Dermis blood vessel endothelial cell (primary cell): ENCODE measurements at places on chromosomes 16 and 17.
A peak's percentile ranks its signal among the peaks of the same experiment; 100 is the strongest.

DNA sequence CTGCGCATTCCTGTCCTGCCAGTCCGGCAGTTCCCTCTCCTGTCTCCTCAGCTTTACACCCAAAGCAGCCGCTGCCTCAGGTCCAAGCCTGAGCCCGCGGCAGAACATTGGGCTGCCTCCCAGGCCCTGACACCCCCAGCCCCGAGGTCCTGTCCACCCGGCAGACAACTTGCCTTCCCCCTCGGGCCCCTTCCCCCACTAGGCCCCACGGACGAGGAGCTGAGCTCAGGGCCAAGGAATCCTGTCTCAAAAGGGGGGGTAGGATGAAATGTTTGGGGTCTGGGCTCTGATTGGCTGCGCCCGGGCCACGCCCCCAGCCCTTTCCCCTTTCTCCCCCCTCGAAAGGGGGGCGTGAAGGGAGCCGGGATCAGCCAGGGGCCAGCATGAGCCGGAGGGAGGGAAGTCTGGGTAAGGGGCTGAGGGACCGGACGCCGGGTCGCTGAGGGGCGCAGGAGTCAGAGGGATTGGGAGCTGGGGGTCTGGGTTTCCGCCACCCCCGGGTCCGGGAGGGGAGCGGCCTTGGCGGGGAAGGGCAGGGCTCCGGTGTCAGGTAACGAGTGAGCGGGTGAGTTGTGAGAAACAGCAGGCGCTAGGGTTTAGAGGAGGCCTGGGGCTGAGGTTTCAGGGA is at the start of gene CTF1:
Gene CTF1 (plus strand): TSS at position 354 of the 628 bp plus-strand sequence. CDS start 30 bp downstream, at position 384.
- peak; percentile 54 for DNase-seq

DNA sequence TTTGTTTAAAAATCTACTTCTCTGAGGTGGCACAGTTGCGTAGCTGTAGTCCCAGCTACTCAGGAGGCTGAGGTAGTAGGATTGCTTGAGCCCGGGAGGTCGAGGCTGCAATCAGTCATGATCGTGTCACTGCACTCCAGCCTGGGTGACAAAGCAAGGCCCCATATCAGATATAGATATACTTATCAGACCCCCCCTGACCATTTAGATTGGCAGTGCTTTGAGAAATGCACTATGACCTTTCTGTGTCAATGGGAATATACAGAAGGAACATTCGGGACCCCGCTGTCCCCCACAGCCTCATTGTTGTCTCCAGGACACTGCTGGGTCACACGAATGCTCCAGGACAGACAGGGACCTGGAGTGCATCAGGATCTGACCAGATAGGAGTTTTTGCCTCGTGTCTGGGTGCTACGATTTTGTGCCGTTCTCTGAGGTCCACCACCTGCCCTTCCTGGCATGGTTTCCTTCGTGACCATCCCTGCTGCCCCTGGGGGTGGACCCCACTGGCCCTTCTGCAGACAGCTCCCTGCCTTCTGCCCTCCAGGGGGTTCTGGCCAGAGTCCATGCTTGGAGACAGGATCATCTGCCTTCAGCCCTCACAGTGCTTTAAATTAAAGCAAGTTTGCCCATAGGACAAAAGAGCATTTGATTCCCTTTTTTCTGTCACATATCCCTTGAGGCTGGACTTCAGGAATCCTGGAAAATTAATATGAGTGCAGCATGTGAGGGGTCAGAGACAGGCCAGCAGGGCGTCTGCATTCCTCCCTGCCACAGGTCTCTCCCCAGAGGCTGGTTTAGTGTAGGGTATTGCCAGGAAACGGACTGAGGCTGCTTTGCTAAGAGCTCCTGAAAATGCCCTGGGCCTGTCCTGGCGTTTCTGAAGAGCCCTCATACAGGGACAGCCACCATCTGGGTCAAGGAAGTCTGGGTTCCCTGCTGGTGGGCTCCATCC is 19.3 kb downstream of the PLD6 start:
- DNase-seq, result no peak

DNA sequence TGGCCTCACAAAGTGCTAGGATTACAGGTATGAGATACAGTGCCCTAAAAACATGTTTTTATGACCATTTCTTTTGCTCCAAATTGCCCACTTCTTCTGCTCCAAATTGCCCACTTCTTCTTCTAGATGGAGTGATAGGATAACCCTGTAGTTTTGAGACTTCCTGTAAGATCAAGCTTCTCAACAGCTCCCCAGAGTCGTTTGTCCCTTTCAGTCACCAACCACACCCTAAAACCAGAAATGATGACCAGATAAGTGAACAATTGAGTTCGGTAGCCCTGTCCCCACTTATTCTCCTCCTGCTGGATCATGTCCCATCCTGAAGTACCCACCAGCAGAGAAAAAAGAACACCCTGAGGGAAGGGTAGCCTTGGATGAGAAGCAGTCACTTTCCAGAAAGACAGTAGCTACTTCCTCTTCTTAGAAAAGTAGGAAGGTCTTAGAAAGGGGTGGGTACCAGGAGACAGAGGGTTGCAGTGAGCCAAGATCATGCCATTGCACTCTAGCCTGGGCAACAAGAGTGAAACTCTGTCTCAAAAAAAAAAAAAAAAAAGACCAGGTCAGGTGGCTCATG is 2.5 kb downstream of the ODAD4 start:
- DNase-seq, result no peak

DNA sequence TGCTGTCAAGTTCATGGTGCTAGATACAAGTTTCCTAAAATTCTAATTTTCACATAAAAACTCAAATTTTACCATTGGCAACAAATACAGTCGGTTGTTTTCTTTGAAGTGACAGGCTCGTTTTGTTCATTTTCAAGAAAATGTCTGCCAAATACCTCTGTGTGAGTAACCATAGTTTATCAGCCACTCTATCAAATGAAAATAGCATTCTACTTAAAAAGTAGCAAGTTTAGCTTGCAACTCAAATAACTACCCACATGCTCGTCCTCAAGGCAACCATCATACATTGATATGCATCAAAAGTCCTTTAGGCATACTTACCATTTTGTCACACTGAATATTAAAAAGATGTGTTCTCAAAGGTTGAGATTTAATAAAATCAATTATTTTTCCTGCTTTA is 11.7 kb downstream of the MYH10 start:
- DNase-seq, result no peak

GRCh38 chr17:16419929-16420271 is 4.5 kb downstream of the TRPV2 start:
- no peak for DNase-seq

DNA sequence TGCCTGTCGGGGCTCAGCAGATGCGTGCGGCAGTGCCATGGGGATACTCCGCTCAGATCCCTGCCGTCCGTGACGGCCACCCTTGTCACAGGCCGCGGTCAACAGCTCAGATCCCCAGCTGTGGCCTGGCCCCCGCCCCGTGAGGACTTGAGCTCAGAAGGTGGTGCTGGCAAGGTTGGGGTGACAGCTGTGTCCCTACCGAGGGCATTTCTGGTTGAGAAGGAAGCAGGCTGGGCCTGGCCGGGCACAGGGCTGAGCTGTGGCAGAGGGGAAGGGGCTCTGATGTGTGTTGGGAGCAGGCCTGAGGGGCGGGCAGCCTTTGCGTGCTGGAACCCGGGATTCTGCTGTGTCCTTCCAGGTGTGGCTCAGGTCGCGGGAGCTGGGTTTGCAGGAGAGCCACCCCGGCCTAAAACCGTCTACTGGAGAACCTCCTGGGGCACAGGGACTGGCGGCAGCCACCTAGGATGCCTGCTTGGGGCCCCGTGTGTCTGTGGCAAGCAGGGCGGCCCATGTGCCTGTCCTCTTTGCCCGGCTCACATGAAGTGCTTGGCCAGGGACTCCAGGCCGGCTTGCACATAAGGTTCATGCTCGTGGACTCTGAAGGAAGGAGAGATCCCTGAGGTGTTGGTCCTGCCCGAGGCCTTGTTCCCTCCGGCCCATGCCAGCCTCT is 5.1 kb downstream of the UBE2I start:
- no peak for DNase-seq

- DNase-seq, result no peak
Observed at GRCh38 chr16:70676675-70677498, 9.0 kb downstream of the MTSS2 start.

GRCh38 chr17:57940653-57941329 is 14.4 kb downstream of the CUEDC1 start:
- no peak for DNase-seq

GRCh38 chr16:69929480-69929879 is 21.7 kb upstream of the CLEC18A start:
- no peak for DNase-seq

DNA sequence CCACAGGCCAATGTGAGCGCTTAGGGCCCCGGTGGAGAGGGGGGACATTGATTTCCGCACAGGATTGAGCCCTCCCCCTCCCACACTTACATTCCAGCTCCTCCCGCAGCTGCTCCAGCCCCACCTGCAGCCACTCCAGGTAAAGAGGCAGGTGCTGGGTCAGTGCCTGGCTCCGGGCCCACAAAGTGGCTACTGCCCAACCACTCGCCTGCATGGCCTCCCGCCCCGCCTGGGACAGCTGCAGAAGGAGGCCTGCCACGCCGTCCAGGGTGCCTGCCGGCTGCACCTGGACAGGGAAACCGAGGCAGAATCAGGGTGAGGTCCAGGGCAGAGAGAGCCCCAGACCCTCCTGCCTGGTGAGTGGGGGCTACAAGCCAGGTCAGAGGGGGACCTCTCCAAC is 46.3 kb downstream of the RMI2 start:
- no peak for DNase-seq

DNA sequence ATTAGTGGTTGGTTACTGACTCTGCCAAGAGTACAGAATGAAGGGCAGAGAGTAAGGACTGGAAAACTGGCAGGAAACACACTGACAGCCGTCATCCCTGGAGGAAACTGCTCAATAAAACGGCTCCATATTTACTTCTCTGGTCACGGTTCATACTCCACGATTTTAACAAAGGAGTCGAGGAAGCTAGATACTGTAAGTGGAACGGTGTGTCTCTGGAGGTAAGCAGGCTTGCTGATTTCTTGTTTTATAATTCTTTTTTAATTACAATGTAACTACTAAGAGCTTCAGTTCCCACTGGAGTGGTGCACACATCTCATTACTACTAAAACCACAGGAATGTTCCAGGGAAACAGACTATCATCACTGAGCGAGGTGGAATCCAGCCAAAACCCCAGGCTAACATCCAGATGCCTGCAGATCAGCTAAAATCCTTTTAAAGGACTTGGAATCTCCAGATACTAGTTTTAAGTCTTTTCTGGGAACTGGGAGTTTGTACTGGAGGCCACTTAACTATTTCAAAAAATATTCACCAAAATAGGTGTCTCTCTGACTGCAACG is 17.8 kb downstream of the SERPINF1 start:
- peak; percentile 79 for DNase-seq

DNA sequence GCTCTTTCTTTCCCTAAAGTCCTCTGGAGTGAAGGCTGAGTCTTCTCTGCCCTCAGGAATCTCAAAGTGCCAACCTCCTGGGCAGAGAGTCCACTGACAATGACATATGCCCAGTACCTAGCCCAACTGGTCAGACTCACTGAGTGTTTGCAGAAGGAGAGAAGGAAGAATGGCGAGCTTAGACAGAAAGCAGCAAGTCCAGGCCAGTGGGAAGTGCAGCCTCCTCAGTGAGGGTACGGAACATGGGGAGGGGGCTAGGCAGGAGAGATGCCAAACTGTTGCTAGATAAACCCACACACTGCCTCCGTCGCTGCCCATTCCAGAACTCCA is 678 bp downstream of the EXOC7 start:
- no peak for DNase-seq

DNA sequence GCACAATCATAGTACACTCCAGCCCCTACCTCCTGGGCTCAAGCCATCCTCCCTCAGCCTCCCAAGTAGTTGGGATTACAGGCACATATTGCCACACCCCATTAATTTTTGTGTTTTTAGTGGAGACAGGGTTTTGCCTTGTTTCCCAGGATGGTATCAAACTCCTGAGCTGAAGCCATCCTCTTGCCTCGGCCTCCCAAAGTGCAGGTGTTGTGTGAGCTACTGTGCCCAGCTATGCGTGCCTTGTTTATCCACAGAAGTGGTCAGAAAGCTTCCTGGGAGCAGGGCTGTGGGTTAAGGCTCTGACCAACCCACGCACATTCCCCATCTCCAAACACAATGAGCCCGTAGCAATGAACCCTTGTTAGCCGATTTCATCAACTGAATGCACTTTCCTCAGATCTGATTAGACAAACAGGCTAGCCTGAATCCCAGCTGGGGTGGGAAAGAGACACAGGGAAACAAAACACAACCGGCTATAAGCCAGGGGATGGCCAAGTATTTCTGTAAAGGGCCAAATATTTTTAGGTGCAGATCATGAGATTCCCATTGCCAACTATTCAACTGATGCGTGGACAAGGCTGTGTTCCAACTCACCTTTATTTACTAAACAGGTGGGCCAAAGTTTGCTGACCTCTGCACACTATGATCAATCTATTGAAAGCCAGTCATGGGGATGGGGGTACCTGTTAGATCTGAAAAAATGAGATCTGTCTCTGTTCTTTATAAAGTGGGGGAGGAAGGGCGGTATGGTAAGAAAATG is 193.6 kb downstream of the CPPED1 start:
- DNase-seq, result no peak

DNA sequence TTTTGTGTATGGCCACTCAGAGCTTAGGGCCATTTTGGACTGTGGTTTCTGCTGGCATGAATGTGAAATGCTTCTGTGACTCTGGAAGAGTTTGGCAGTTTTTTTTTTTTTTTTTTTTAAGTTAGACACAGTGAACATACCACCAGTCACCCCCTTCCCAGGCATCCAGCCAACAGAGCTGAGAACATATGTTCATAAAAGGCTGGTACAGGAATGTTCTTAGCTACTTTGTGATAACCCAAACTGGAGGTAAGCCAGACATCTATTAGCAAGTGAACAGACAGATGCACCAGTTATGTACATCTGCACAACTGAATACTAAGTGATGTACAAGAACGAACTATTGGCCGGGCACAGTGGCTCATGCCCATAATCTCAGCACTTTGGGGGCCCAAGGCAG is 92.7 kb downstream of the ABCC1 start:
- DNase-seq, result peak; percentile 53

GRCh38 chr16:58422809-58423208 is 30.5 kb downstream of the GINS3 start:
- DNase-seq, result no peak

DNA sequence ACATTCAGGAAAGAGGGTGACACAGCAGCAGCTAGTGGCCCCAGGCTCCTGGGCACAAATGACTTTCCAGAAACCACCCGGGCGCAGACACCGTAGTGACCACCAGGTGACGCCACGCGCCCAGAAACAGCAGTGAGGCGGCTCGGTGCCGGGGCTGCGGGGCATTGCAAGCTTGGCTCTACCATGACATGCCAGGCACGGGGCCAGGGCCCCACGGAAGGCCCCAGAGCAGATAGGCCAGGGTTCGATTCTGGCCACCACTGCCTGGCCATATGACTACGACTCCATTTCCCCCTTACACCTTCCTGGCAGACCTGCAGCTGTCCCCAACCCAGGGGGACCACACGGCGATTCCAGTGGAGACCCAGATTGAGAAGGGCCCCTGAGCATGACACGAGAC is 6.7 kb downstream of the RHBDF1 start:
- peak; percentile 87 for DNase-seq

- DNase-seq, result no peak
Observed at GRCh38 chr17:5694551-5694950, 110.2 kb upstream of the NLRP1 start.

- DNase-seq, result no peak
Observed at GRCh38 chr17:76740329-76741118, 2.6 kb downstream of the MFSD11 start.

DNA sequence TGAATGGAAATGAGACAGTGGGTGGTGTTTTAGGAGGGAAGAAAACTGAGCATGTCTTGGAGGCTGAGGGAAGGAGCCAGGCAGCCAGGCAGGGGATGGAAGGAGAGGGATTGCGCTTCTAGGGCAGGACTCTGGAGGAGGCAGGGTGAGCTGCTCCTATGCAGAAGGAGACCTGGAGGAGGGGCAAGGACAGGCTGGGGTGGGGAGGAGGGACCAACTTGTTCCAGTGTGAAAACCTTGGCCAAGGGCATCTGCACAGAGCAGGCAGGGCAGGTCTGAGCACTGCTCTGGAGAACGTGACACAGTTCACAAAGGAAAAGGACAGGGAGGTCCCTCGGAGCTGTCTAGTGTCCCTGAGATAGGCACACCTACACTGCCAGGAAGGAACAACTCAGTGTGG is 5.5 kb downstream of the GALK1 start:
- DNase-seq, result no peak
